ENCODE measurements at places on chromosomes 16 and 17.

GRCh38 chr17:20995873-20996723 lies 46.7 kb downstream of the USP22 start:
- no peak for DNase-seq

- no peak for DNase-seq
Observed at GRCh38 chr17:3555189-3555796, 2.3 kb downstream of the TRPV3 start.

DNA sequence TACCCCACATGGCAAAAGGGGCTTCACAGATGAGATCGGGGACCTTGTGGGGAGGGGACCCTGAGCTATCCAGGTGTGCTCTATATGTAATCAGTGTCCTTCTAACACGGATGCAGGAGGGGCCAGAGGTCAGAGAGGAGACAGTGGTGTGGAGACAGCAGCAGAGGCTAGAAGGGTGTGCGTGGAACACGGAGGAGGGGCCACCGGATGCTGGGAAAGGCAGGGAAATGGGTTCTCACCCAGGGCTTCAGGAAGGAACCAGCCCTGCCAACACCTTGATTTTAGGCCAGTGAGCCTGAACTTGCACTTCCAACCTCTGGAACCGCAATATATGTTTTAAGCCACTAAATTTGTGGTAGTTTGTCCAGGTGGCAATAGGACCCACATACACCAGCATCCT lies 4.6 kb upstream of the SLC38A8 start:
- no peak for DNase-seq

- no peak for DNase-seq
Observed at GRCh38 chr17:45841883-45842525, 2.7 kb upstream of the SPPL2C start.

DNA sequence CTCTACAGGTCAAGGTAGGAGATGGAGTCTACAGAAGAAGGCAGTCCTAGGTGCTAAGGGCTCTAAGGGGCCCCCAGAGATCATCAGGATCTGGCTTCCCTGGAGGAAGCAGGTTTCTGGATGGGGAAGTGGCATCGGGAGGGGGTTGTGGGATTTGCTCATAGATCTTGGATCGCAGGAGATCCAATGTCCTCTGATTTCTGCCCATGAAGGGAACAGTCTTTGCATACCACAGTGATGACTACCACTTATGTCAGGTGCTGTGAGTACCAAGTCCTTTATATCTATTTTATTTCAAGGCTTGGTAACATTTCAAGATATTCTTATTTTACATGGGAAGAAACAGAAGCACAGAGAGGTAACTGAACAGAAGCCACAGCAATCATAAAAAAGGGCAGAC lies 164.0 kb downstream of the RGS9 start:
- DNase-seq, result no peak

- DNase-seq, result no peak
Observed at GRCh38 chr16:75092777-75093176, 23.8 kb downstream of the LDHD start.

GRCh38 chr17:5236938-5237540 lies 2.4 kb upstream of the SCIMP start:
- DNase-seq, result no peak

- no peak for DNase-seq
Observed at GRCh38 chr17:42893359-42893758, 7.2 kb upstream of the G6PC1 start.

GRCh38 chr17:80002690-80003490 lies 32.8 kb downstream of the TBC1D16 start:
- DNase-seq, result no peak

DNA sequence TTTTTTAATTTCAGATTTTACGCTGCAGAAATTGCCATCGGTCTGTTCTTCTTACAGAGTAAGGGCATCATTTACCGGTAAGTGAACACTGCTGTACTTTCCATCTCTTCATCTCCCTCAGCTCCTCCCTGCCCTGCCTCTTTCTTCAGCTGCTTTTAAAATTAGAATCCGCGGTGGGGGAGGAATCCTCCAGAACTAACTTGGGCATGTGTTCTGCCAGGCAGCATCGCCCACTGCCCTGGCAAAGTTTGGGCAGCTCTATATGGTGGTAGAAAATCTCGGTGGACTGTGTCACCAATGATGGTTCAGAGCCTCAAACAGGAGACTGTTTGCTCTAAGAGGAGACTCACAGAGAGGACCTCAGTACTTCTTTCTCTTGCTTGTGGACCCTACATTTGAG lies 81.6 kb upstream of the CACNG3 start:
- no peak for DNase-seq

GRCh38 chr17:77677211-77677610 lies 281.3 kb upstream of the TNRC6C start:
- DNase-seq, result no peak

DNA sequence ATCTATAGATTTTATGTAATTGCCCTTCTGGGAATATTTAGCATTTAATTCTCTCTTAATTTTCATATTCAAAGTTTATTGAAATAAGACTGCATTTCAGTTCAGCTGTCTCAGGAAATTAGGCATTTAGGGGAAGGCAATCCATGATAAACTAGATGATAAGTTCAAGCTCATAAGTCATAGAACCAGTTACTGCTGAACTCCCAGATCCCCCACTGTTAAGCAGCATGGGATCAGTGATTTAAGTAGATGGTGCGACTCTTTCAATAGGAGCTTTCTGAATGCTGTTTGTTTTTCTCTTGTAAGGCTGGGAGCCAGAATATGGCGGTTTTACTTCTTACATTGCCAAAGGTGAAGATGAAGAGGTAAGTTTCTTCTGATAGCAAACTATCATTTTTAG lies 23.8 kb downstream of the OGFOD1 start:
- no peak for DNase-seq

DNA sequence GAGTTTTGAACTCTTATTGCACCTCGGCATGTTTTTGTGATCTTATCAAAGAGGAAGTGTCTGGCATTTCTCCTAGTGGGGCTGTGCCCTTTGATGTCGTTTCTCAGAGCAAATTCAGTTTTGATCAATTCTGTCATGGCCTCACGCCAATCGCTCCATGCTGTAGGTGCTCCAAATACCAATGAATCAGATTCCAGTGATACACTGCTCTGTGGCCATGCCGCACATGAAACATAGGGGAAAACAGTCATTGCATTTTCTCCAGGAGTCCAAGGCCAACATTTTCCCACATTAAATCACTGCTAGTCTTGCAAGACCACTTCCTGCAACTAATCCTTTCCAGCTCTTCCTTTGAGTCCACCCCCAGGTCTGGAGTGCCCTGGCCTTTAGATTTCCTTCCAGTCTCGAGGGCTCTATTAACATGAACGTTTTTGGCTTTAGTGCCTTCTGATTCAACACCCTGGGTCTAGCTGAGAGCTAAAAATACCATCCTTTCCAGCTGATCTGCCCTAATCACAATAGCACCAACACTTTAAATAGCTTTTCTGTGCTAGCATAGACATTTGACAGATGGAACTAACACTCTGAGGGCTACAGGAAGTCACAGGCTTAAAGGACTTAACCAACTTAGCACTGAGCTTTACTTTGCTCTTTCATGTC lies 18.2 kb upstream of the RASL10B start:
- DNase-seq, result no peak

GRCh38 chr17:79902146-79902791 lies 63.0 kb upstream of the CBX4 start:
- DNase-seq, result no peak

DNA sequence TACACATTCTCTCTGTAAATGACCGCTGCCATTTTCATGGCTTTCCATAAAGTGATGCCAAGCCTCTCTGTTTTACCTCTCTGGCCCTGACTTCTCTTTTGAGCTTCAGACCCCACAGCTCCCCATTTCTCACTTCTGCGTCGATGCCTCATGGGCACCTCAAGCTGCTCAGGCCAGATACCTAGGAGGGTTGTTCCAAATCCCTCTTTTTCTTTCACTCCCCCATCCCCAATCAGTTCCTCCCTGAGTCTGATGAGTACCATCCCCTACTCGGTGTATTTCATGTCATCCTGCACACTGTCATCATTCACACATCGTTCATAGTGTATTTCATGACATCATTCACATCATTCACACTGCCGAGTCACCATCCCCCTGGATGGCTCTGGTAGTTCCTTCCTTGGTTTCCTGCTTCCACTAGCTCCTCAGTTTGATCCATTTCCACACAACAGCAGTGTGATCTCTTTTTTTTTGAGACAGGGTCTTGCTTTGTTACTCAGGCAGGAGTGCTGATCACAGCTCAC lies 43.1 kb downstream of the NTN1 start:
- no peak for DNase-seq

GRCh38 chr16:23694644-23695373 lies 16.1 kb downstream of the PLK1 start:
- no peak for DNase-seq

DNA sequence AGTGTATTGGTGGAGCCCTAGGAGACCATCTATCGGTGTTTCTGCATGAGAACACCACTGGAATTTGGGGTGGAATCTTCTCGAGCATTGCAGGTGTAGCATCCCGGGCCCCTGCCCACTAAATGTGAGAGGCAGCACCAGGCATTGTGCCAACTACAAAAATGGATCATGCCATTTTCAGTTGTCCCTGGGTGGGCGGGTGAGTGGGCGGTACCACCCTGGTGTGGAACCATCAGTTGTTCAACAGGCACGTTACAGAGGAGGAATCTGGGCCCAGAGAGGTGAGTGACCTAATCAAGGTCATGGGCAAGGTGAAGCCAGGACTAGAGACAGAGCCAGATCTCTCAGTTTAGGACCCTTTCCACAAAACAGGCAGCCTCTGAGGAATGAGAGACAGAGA lies 8.8 kb downstream of the PIPOX start:
- DNase-seq, result no peak

DNA sequence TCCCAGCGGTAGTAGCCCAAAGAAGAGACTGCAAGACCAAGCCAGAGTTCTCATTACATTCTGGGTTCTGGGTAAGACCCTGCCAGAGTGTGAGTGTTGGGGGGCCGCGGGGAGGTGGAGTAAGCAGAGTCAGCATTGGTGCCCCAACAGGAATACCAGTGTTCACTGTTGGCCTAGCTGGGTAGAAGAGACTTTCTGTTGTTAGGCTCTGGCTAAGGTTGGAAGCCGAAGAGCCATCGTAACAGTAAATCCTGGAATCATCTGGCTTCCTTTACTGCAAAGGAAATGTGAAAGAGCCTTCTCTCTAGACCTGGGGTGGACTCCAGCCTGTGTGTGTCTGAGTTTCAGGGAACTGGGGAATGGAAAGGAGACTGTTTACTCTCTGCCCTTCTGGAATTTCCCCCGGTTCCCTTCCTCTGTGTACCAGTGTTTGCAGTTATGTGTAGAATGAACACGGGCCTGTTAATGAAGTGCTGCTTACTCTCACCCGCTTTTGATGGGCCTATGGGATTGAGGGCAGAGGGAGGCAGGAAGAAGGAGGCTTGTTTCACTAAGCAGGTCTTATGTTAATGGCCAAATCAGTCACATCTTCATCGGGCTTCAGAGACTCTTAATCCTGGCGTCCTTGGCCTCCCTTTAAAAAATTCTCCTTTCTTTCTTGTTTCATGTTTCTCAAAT lies 68.5 kb downstream of the WWP2 start:
- DNase-seq, result no peak

GRCh38 chr16:52408191-52408845 lies 138.6 kb downstream of the TOX3 start:
- no peak for DNase-seq

GRCh38 chr16:30675143-30675542 lies 16.9 kb downstream of the FBRS start:
- DNase-seq, result no peak

GRCh38 chr17:66347661-66348514 lies 45.5 kb downstream of the PRKCA start:
- no peak for DNase-seq

DNA sequence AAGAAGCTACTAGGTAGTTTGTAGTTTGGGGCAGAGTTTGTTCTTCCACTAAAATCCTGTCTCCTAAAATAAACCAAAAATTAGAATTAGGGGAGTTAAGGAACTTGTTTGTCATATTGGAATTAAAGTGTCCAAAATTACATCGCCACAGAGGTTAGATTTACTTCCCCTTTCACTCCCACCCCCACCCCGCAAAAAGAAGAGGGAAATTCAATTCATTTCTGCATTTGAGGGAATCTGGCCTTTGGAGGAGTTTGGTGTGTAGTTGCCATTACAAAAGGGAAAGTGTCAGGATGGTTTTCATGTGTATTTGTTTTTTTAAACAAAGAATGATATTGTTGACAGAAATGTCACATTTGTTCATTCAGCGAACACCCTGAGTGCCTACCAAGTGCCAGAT lies 5.8 kb downstream of the TMEM97 start:
- DNase-seq, result no peak

GRCh38 chr16:50602531-50603205 lies 54.5 kb downstream of the NKD1 start:
- no peak for DNase-seq

- no peak for DNase-seq
Observed at GRCh38 chr17:49647256-49647585, 30.7 kb downstream of the SPOP start.

GRCh38 chr17:40828454-40829044 lies 6.1 kb upstream of the KRT10 start:
- DNase-seq, result no peak

DNA sequence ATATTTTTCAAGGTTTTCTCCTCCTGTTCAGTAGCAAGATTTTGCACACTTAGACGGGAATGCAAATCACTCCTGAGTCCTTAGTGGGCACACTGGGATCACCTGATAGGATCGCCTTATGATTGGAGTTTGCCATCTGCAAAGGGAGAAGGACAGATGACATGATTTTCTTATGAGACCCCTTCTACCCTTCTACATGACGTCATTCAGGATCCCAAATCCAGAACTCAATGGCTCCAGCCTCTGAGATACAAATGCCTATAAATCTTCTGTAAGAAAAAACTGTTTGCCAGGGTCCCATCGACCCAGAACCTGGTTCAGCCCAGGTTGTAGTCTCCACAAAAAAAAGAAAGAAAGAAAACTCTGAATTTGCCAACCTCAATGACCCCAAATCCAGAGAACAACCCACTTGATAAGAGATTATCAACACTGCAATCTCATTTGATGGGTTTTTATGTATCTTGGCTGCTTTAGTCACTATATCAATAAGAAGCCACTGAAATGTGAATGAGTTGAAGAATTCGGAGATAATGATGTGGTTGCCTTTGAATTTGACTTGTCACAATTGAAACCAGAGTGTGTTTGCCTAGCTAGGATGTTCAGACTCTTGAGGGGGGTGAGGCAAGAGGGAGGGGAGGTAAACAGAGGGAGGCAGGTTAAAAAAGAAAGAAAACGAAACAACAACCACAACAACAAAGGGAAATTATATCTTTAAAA lies 6.7 kb downstream of the ZNF423 start:
- DNase-seq, result no peak
